ENCODE measurements at places on chromosomes 11 and 22. TPM values are rescaled to one million over a fixed set of nuclear protein-coding genes. Genes with fewer than 3 reads are reported as not detected.

Gene RIBC2
- total RNA-seq, result 0.59 TPM

Gene OR10D3
- not detected for total RNA-seq

Gene NPAS4
- total RNA-seq, result not detected

- no peak overlapping the region for H3K27ac ChIP-seq
- H3K36me3 ChIP-seq, result no peaks in the 10 kb centered on the region
- no peak overlapping the region for H3K4me3 ChIP-seq
- no peaks in the 10 kb centered on the region for H3K27me3 ChIP-seq
These were observed 2.9 kb upstream of the SGSM1 start for GRCh38 chr22:24803064-24803542.

DNA sequence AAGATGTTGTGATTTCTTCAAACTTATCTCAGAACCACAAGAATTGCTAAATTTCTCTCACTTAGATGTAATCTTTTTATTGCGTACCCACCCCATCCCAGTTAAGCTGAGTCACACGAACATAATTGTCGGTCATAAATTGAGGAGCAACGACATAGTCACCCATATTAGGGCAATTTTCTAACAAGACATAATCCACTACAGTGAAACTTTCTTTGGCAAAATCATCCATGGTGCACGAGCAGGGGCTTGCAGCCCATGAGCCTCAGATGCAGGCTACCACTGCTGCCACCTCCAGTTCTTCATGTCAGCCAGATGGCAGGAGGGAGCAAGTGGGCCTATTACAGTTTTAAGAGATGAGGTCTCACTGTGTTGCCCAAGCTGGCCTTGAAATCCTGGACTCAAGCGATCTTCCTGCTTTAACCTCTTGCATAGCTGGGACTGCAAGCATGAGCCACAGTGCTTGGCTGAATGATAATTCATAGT is 70.3 kb upstream of the GRK2 start:
- peaks cover 33% of the 10 kb centered on the region for H3K36me3 ChIP-seq
- DNase-seq, result no peak
- no peak overlapping the region for H3K4me3 ChIP-seq
- no peak overlapping the region for H3K27ac ChIP-seq
- no peaks in the 10 kb centered on the region for H3K27me3 ChIP-seq

- no peaks in the 10 kb centered on the region for H3K4me1 ChIP-seq
- DNase-seq, result no peak
- no peak overlapping the region for H3K27ac ChIP-seq
- H3K36me3 ChIP-seq, result no peaks in the 10 kb centered on the region
These were observed 79.5 kb upstream of the ZBED5 start for GRCh38 chr11:10937385-10937771.

Gene OR8B4
- not detected for total RNA-seq

DNA sequence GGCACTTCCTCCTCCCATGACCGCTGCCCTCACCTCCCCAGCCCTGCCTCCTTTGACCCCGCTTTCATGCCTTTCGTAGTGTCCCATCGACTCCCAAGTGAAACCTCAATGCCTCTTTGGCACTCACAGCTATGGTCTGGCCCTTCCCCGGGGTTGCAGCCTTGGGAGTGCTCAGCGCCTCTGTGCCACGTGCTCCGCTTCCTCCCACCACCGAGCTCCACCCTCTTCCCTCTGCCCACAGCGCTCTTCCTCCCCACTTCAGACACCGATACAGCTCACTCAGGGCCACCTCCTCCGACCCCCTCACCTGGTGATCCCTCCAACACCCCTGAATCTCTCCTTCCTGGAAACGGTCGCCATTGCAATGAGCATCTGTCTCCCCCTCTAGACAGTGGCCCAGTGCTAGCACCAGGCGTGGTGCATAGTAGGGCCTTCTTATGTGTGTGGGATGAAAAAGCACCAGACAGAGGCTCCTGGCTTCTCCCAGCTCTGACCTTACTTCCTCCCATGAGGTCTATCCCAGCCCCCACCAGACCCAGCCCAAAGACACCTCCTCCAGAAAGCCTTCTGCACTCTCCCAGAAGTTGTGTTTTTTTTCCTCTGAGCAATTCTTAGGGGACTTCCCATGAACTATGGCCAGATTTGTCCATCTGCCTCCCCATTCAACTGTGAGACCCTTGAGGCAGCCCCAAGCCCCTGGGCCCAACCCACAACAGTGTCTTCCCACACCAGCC is 16.4 kb upstream of the SCGB1A1 start:
- H3K27me3 ChIP-seq, result no peaks in the 10 kb centered on the region
- DNase-seq, result no peak
- peak overlapping the region; percentile 49 for H3K4me3 ChIP-seq
- H3K36me3 ChIP-seq, result no peaks in the 10 kb centered on the region

DNA sequence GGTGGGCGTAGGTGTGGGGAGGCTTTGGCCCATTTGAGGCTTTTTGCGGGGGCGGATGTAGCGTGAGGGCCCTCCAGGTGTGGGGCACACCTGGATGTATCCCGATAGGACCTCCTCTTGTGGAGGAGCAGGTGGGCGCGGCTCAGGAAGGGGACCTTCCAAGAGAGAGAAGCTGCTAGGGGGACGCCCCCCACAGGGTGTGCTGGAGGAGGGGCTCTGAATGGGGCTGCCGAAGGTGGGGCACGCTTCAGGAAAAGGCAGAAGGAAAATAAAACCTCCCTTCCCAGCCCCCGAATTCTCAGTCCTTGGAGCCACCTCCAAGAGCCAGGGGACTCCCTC is 621 bp downstream of the SGSM1 start:
- H3K4me1 ChIP-seq, result no peaks in the 10 kb centered on the region
- DNase-seq, result no peak
- H3K4me3 ChIP-seq, result peak overlapping the region; percentile 65

- H3K27me3 ChIP-seq, result no peaks in the 10 kb centered on the region
- no peak overlapping the region for H3K27ac ChIP-seq
- H3K4me3 ChIP-seq, result no peak overlapping the region
- H3K4me1 ChIP-seq, result no peaks in the 10 kb centered on the region
- DNase-seq, result no peak
- H3K36me3 ChIP-seq, result no peaks in the 10 kb centered on the region
These were observed 1086.8 kb downstream of the BRD1 start for GRCh38 chr22:48740731-48741405.

DNA sequence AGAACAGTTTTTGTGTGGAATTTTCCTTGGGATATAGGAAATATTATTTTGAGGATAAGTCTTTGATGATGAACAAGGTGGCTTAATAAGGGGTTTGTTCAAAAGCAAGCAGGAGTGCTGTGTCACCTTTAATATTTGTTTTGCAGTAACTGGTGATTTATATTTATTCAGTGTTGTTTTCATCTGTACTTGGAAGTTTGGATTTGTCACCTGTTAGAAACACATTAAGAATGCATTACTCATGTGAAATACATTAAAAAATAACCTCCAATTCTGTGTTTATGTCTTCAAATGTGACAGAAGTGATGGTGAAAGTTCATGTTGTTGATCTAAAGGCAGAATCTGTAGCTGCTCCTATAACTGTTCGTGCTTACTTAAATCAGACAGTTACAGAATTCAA is 70.5 kb downstream of the DKK3 start:
- no peak overlapping the region for H3K27ac ChIP-seq
- no peak overlapping the region for H3K4me3 ChIP-seq
- no peaks in the 10 kb centered on the region for H3K27me3 ChIP-seq
- DNase-seq, result no peak

DNA sequence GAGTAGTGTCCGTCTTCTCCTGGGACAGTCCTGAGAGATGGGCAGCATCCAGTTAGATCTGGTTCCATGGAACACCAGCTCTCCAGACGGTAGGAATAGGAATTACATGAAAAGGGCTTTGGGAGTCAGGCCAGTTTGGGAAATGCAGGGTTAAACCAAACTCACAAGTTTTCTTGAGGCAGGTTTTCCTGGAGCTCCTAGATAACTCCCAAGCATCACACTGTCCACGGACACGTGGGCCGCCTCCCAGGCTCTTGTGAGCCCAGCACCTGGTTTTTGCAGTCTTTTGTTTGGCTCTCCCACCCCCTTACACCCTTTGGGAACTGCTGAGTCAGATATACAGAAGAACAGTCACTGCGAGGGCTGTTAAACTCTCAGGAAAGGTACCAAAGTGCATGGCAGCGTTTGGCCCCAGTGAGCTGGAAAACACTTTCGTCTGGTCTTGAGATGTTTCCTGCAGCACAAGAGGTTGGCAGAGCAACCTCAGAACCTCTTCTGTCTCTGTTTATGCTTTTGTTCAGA is 90.0 kb downstream of the BCR start:
- no peak overlapping the region for H3K4me3 ChIP-seq
- no peaks in the 10 kb centered on the region for H3K4me1 ChIP-seq
- H3K27me3 ChIP-seq, result no peaks in the 10 kb centered on the region
- DNase-seq, result no peak
- H3K36me3 ChIP-seq, result peaks cover 92% of the 10 kb centered on the region

Gene CLDN5
- total RNA-seq, result not detected

- H3K36me3 ChIP-seq, result no peaks in the 10 kb centered on the region
- no peaks in the 10 kb centered on the region for H3K27me3 ChIP-seq
- H3K4me1 ChIP-seq, result no peaks in the 10 kb centered on the region
- no peak for DNase-seq
- no peak overlapping the region for H3K27ac ChIP-seq
These were observed 17.9 kb downstream of the SWAP70 start for GRCh38 chr11:9681583-9682372.

Gene CRYBA4
- not detected for total RNA-seq

DNA sequence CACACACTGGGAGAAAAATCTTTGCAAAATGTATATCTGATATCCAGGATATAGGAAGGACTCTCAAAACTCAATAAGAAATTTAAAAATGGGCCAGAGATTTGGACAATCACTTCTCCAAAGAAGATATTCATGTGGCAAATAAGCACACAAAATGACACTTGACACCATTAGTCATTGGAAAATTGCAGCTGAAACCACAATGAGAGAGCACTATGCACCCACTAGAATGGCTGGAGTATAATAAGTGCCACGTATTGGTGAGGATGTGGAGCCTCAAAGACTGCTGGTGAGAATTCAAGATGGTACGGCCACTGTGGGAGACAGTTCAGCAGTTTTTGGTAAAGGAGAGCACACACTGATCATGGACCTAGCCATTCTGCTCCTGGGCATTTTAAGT is 12.8 kb upstream of the OSBPL5 start:
- no peaks in the 10 kb centered on the region for H3K36me3 ChIP-seq
- H3K27me3 ChIP-seq, result no peaks in the 10 kb centered on the region
- no peak for DNase-seq
- H3K4me3 ChIP-seq, result no peak overlapping the region

- no peaks in the 10 kb centered on the region for H3K27me3 ChIP-seq
- H3K4me1 ChIP-seq, result no peaks in the 10 kb centered on the region
- H3K36me3 ChIP-seq, result no peaks in the 10 kb centered on the region
- H3K4me3 ChIP-seq, result no peak overlapping the region
- no peak overlapping the region for H3K27ac ChIP-seq
These were observed 154.2 kb downstream of the MPPED1 start for GRCh38 chr22:43566021-43566420.

- H3K27ac ChIP-seq, result no peak overlapping the region
- no peaks in the 10 kb centered on the region for H3K36me3 ChIP-seq
- no peak overlapping the region for H3K4me3 ChIP-seq
- no peaks in the 10 kb centered on the region for H3K4me1 ChIP-seq
- no peak for DNase-seq
- H3K27me3 ChIP-seq, result no peaks in the 10 kb centered on the region
These were observed 34.7 kb downstream of the USP35 start for GRCh38 chr11:78223320-78223954.

DNA sequence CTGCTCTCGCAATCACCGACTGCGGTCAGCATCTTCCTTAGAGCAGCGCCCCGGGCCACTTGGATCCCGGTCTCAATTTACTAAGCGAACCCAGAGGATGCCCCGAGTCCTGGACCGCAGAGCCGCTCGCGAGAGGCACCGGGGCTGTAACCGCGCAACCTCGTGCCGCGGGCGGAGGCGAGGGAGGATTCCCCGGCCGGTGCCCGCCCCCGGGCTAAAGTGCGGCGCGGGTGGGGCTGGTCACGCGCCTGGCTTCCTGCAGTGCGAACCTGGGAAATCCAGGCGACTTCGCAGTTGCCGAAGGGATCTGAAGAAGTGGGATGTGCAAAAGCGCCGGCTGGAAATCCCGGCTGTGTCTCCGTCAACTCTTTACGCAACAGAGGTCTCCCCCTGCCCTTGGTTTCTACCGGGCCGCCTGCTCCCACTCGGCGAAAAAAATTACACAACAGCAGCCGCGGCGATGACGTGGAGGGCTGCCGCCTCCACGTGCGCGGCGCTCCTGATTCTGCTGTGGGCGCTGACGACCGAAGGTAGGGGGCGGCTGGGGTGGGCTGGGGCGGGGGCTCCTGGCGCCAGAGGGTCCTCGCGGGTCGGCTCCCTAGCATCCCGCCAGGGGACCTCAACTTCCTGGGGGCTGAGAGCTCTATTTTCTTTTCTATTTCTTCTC is at the start of gene NCR3LG1:
TSS of gene NCR3LG1 (plus strand) at position 291 of the 667 bp plus-strand sequence. CDS start at position 461, 170 bp downstream.
- DNase-seq, result peak; percentile 52
- H3K36me3 ChIP-seq, result no peaks in the 10 kb centered on the region
- peaks cover 10% of the 10 kb centered on the region for H3K4me1 ChIP-seq

DNA sequence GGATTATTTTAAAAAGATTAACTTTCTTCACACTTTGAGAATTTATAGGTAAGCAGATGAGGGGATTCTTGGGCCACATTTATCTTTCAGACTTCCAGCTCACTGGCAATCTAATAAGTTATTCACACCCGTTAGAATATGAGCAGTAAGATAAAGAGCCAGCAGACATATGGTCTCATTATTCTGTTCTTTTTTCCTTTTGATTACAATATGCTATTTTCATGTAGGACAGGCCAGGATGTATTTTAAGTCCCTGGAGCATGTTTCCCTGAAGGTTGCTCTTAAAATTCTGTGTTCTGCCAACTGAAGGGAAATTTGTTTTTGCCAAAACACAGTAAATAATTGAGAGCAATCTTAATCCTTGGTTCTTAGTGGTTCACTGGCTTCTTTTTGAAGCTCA is 22.2 kb downstream of the PDHX start:
- H3K27me3 ChIP-seq, result no peaks in the 10 kb centered on the region
- H3K4me3 ChIP-seq, result no peak overlapping the region
- peaks cover 6% of the 10 kb centered on the region for H3K4me1 ChIP-seq
- H3K27ac ChIP-seq, result no peak overlapping the region
- H3K36me3 ChIP-seq, result peaks cover 12% of the 10 kb centered on the region

DNA sequence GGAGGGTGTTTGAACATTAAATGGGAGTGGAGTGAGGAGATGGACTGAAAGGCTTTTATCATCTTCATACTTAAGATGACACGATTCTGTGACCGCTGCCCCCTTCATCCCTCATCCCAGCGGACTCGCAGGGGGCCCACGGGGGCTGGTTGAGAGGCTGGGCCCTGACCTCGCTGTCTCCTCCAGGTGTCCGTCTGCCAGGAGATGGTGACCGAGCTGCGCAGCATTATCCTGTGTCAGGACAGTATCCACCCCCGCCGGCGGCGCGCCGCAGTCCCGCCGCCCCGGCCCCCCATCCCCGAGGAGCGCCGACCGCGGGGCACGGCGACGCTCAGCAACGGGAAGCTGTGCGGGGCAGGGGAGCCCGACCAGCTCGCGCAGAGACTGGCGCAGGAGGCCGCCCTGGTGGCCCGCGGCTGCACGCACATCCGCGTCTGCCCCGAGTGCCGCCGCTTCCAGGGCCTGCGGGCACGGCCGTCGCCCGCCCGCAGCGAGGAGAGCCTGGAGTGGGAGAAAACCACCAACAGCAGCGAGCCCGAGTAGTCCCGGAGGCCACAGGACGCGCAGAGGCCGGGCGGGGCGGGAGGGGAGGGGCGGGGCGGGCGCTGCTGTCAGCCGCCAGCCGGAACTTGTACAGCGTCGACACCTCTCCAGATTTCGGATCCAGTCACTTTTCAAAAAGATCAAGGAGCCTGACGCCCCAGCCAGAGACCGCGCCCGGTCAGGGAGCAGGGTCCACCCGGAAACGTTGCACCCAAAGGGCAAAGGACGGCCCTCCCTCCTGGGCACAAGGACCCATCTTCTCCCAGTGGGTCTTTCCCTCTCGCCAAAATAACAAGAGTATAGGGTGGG is 38.0 kb upstream of the TBCEL start:
- H3K27ac ChIP-seq, result no peak overlapping the region
- H3K4me3 ChIP-seq, result peak overlapping the region; percentile 18
- peak; percentile 33 for DNase-seq

Gene MS4A4E
- 2.1 TPM for total RNA-seq

Gene TNNI2
- total RNA-seq, result 0.51 TPM
